ENCODE measurements at places on chromosomes 1 and 21. TPM values are rescaled to one million over a fixed set of nuclear protein-coding genes. Genes with fewer than 3 reads are reported as not detected.
A peak's percentile ranks its signal among the peaks of the same experiment; 100 is the strongest.

The PPP2R5A gene
- total RNA-seq = 12.3 TPM

- peak; percentile 74 for ATAC-seq
These were observed 132.9 kb upstream of the WNT4 start for GRCh38 chr1:22275626-22276395.

GRCh38 chr1:165537356-165538109, 6.3 kb upstream of the LRRC52 start:
- ATAC-seq = peak; percentile 33

The CLCN6 gene
- 16.2 TPM for total RNA-seq

GRCh38 chr1:17099616-17100340, 19.5 kb downstream of the PADI2 start:
- ATAC-seq = no peak

GRCh38 chr1:73886716-73887115, 311.3 kb downstream of the LRRIQ3 start:
- ATAC-seq = peak; percentile 76

DNA sequence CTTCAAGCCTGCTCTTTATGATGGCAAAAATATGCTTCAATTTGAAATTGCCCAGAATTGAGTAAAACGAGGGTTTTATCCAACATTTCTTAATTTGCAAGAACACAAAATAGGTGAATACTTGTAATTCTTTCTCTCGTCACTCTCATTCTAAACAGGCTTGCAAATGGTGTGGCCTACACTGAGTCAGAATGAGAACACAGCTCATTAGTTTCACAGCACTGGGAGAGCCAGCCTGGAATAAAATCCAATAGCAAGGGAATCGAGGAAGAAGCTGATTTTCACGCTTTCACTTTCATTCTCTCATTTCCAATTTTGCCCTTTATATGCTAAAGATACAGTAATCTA, 537.5 kb downstream of the LTN1 start:
- ATAC-seq = no peak

DNA sequence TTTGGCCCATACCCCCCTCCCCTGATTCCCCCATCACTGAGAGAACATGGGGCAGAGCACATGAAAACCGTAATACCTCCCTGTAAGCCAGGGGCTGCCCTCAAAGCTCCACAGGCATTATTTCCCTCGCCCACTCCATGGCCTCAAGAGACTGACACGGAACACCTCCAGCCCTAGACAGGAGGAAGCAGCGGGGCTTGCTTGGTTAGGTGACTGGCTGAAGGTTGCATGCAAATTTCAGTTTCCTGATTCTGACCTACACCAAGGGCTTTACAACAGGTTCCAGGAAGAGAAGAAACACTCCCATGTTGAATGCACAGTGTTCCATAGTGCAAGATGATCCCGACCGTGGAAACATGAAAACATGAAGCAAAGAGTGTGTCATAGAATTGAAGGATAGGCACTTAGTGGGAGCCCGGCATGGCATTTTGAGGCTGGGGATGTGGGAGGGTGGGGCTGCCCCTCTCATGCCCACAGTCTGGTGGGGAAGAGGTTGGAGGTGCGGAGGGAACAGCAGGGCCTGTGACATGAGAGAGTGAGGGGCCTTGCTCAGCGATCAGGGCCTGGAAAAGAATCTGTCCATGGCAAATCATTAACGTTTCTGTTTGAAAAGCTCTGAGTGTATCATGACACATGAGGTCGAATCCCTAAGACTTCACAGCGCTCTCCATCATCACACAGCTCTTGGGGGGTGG, 33.5 kb downstream of the GPR137B start:
- no peak for ATAC-seq

- ATAC-seq = no peak
These were observed 45.1 kb downstream of the DPT start for GRCh38 chr1:168683871-168684270.

GRCh38 chr1:180195401-180195800, 34.7 kb upstream of the LHX4 start:
- no peak for ATAC-seq

DNA sequence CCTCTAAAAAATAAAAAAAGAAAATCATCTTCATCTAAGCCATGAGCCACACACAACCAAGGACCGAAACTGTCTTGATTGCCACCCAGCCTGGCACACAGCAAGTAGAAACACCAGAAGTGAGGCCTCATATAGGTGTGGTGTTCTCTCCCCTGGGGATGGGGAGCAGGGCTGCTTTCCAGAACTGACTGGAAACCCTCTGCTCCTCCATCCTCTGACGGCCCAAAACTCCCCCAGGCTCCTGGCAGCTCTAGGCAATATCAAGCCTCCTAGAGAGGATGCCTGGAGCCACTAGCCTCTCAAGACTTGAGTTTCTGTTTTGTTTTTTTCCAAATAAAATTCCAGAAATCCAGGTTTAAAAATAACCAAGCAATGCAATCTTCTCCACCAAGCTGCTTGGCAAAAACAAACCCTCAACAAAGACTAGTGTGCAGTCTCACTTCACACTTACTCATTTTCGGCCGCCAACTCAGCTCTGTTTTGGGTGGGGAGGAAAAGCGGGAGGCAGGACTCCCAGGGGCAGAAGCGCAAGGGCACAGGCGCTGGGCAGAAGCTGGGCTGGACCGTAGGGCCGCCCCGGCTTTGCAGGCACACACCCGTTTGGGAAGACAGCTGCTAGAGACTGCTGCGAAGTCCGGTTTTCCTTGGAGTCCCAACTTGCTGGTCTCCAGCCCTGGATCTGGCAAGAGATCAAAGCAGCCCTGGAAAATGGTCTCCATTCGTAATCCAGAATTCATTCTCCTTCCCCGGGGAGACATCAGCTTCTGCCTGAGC, 78.2 kb upstream of the CAPZB start:
- peak; percentile 72 for ATAC-seq

DNA sequence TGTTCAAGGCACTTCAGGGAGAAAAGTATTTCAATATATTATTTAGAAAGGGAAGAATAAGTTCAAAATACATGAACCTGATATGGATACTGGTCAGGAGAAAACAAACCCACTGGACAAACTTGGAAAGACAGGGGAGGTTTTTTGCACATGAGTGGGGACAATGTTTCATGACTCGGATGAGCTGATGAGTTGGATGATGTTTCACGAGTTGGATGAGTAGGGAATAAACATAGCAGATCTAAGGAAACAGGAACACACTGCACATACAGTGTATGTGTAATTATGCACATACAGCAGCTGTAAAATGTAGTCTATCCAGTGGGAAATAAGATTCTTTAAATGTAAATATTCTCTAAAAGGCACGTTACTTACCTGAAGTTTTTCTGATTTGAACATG, 682.9 kb upstream of the ADAMTS5 start:
- ATAC-seq = no peak

- no peak for ATAC-seq
These were observed 67.5 kb upstream of the GFI1 start for GRCh38 chr1:92554216-92554615.

DNA sequence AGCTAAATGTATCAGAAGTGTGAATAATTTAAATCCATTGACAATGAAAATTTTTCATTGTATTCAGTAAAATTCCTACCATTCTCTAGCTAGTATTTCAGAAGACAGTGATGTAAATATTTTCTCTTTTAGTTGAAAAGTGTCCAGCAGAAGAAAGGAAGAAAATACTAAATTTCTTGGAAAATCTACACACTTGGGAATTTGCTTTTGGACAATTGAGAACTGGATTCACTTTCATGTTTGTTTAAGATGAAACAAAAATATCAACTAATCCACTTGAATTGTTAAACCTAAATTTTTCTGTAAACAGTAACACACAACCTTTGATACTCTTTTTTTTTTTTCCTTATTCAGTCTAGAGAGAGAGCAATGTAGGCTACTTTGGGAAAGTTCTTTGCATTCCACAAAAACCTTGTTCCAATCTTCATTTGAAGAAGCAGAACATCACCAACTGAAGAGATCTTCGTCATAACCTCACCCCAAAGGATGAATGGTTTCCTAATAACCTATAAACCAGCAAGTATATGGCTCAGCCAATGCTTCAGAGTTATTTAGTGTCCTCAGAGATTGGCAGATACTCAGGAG, 155.1 kb upstream of the GORAB start:
- ATAC-seq = no peak

- no peak for ATAC-seq
These were observed 52.5 kb downstream of the LYPLAL1 start for GRCh38 chr1:219226196-219226595.

The C8A gene
- total RNA-seq = not detected
